ENCODE measurements at places on chromosomes 12 and 14.

GRCh38 chr14:37545174-37545573, 49.9 kb downstream of the FOXA1 start:
- DNase-seq = no peak

- no peak for DNase-seq
These were observed 95.1 kb downstream of the LLPH start for GRCh38 chr12:66035288-66035966.

DNA sequence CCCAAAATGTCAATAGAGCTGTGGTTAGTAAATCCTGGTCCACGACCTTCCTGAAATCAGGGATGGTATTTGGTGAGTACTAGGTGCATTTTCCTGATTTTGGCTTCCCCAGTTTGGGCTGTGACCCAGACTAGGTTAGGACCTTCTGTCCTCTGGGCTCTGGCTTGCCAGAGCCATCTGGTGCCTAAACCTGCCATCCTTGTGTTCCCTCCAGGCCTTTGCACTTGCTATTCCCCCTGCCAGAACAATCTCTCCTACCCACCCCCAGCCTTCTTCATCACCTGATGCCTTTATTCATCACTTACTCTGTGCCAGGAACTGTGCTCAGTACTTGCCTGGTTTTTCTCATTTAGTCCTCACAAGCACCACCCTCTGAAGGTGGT, 216.7 kb downstream of the RBM19 start:
- DNase-seq = no peak

- DNase-seq = no peak
These were observed 42.9 kb downstream of the TRIP11 start for GRCh38 chr14:91996948-91997371.

Data from cortex of kidney (tissue), 1 donor.